Substantia nigra (tissue), 51 donors: ENCODE measurements at places on chromosomes 3 and 15.

DNA sequence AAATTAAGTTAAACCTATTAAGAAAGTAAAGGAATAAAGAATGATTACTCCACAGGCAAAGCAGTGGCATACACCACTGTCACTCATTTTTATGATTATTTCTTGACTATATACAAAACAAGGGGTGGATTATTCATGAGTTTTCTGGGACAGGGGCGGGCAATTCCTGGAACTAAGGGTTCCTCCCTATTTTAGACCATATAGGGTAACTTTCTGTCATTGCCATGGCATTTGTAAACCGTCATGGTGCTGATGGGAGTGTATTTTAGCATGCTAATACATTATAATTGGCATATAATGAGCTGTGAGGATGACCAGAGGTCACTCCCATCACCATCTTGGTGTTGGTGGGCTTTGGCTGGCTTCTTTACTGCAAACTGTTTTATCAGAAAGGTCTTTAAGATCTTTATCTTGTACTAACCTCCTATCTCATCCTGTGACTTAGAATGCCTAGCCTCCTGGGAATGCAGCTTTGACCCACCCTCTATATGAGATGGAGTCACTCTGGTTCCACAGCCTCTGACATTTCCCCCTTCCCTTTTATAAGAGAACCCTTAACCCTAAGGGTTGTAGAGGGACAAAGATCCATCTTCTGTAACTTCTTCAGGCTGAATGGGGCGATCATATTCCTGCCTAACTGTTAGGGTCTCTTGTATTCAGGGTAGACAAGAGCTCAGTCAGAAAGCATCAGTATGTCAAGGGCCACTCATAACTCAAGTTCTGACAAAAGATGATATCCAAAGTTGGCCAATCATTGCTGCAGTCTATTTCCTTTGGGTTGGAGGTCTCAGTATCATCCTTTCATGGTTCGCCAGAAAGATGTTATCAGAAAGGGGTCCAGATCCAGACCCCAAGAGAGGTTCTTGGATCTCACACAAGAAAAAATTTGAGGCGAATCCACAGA, 79.5 kb upstream of the LIPC start:
- no peak for DNase-seq

GRCh38 chr3:181066143-181067087, 76.9 kb upstream of the DNAJC19 start:
- DNase-seq = no peak

- DNase-seq = no peak
Observed at GRCh38 chr3:159482241-159482993, 506.2 kb upstream of the IL12A start.

DNA sequence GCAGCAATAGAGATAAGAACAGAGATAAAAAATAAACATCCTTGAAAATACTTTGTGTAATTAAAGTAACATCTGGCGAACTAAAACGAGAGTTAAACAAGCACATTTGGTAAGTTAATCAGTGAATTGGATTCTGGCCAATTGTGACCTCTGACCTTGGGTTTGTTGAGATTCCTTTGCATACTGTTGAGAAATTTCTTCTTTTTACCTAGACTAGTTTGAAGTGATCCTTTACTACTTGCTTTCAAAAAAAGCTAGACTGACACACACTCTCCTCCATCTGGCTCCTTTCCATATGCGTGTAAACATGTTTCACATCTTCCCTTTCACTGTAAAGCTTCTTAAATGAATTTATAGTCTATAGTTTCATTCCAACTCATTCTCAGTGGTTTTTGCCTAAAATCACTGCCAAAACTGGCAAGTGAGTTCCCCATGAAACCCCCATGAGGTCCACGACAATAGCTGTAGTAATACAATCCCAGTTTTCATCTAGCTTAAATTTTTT, 17.3 kb upstream of the GBE1 start:
- DNase-seq = no peak

DNA sequence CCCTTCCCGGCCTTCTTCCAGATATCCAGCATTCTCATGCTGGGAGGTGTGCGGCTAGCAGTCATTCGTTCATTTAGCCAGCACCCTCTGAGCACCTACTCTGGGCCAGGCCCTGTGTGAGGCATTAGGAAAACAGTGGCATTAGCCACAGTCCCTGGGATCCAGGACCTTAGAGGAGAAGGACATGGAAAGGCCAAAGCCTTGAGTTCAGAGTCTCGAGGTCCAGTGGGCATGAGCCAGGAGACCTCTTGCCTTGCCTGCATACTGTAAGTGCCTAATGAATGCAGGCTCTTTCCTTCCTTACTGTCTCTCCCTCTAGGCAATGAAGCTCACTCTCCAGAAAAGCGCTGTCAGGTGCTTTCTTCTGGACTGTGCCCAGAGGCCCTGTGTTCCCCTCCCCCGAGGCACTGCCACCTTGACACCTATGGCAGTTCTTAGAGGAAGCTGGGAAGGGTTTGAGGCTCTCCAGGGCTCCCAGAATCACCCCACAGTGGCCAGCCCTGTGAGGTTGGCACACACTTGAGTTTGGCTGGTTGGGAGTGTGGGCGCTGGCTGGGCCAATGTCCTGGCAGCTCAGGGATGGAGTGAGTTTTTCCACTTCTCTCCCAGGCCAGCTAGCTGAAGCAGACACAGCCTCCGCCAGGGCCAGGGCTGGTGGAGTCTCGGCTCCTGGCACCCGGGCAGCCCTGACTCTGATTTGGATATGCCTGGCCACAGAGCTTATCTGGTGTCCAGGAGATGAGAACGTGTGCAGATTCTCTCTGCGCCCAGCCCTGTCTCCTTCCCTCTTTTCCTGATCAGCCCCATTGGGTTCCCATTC, 5.4 kb downstream of the CORO2B start:
- DNase-seq = no peak

DNA sequence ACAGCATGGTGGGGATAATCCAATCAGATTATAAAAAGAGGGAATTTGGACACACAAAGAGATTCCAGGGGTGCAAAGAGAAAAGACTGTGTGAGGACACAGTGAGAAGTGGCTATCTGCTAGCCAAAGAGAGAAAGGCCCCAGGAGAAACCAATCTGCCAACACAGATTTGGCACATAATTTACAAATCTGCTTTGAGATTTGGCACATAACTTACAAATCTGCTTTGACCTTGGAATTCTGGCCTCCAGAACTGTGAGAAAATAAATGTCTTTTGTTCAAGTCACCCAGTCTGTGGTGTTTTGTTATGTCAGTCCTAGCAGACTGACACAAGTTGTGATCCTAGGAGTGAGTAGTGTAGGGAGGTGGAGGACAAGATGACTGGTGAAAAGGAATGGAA, 3.5 kb upstream of the TM4SF18 start:
- no peak for DNase-seq

GRCh38 chr3:42852441-42852840, 23.2 kb downstream of the CYP8B1 start:
- no peak for DNase-seq

- no peak for DNase-seq
Observed at GRCh38 chr3:184643442-184643841, 68.4 kb downstream of the MAGEF1 start.

DNA sequence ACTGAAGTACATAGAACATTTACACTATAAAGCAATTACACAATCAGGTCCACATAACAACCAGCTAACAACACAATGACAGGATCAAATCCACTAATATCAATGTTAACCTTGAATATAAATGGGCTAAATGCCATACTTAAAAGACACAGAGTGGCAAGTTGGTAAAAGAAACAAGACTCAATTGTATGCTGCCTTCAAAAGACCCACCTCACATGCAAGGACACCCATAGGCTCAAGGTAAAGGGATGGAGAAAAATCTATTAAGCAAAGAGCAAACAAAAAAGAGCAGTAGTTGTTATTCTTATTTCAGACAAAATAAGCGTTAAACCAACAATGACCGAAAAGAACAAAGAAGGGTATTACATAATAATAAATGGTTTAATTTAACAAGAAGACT, 183.3 kb downstream of the PYDC2 start:
- DNase-seq = no peak

DNA sequence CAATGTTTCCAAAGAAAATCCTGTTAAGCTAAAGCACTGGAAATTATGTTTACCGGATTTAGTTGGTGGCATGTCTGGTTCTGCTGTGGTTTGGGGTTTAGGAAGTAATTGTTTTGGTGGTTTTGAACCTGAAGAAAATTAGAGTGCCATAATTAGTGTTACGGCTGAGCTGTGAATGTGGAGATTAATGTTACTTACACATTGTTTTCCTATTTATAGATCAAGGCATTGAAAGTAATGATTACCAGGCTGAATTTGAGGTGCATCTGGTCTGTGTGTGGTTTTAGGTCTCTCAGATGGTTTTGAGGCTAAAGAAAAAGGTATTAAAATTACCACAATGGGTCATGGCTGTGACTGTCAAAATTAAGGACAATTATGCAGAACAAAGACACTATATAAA, 128.9 kb downstream of the TFG start:
- DNase-seq = no peak

DNA sequence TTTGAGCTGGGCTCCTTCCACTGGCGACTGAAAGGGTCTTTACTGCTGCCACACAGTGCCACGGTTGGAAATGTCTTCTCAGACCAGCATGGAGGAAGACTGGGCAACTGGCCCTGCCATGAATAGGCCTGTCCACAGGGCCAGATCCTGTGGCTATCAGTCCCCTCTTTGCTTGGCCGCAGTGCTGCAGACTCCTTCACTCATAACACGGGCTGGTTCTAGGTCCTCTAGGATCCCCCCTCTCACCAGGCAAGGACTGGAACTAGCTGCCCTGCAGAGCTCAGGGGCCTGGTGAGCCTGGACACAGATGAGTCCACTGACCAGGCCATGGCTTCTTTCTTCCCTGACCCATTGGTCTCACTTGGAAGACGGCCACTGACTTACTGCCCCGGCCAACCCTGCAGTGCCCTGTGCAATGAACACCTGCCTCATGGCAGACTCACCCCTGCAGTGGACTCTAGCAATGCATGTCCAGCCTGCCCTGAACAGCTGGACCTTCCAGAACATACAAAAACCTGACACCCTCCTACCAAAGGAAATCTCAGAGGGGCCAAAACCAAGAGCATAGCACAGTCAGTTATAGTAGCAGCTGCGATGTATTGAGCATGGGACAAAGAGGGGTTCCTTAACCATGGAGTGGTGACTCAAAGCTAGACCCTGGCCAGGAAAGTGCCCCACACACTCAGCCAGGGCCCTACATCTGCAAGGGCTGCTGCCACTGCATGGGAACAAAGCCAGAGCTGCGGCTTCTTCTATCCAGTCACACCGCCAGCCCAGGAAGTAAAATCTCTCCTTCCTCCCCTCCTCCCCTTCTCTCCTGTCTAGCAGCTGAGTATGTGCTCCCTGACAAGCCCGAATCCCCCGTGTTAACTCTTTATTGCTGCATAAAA, 72.1 kb upstream of the ITGA11 start:
- no peak for DNase-seq

DNA sequence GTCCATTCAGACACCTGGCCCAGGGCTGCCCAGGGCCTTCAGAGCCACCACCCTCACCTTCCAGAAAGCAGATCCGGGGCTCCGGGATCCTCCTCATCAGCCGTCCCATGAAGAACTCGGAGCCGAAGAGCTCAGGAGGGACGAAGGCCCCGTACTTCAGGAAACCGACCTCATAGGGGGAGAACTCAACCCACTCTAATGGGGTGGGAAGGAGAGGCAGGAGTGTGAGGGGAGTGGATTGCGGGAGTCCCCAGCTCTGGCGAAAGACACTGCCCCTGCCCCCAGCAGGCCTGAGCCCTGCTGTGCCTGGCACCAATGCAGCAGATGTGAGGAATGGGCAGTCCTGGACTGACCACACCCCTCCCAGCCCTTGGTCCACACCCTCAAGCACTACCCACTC, 22.6 kb downstream of the PLA2G4D start:
- no peak for DNase-seq

- no peak for DNase-seq
Observed at GRCh38 chr3:33132019-33132360, 18.2 kb downstream of the CRTAP start.

GRCh38 chr3:188972310-188972709, 199.5 kb upstream of the TPRG1 start:
- no peak for DNase-seq

GRCh38 chr3:30657914-30658313, 51.5 kb downstream of the TGFBR2 start:
- DNase-seq = no peak

DNA sequence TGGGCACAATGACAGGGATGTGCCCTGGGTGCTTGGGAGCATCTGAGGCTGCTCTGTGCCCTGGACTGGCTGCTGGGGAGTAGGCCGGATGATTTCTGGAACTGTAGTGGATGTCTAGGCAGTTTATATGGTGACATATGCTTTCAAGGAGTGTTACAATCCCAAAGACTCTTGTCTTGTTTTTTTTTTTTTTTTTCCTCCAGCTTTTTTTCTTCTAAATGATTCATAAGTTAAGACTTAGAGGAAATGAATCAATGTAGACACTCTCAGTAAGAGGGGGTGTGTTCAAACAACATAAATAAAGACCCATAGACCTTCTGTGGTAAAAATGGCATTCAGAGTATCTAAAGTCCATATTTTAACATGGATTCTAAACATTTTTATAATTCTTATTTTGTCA, 706.1 kb upstream of the GOLIM4 start:
- DNase-seq = no peak

GRCh38 chr3:156620260-156620659, 54.1 kb upstream of the TIPARP start:
- DNase-seq = no peak
